Fibroblast of skin of scalp (primary cell): ENCODE measurements at places on chromosomes 16 and 17.

- DNase-seq, result no peak
Measured at GRCh38 chr17:80485846-80486245, 9.4 kb upstream of the NPTX1 start.

DNA sequence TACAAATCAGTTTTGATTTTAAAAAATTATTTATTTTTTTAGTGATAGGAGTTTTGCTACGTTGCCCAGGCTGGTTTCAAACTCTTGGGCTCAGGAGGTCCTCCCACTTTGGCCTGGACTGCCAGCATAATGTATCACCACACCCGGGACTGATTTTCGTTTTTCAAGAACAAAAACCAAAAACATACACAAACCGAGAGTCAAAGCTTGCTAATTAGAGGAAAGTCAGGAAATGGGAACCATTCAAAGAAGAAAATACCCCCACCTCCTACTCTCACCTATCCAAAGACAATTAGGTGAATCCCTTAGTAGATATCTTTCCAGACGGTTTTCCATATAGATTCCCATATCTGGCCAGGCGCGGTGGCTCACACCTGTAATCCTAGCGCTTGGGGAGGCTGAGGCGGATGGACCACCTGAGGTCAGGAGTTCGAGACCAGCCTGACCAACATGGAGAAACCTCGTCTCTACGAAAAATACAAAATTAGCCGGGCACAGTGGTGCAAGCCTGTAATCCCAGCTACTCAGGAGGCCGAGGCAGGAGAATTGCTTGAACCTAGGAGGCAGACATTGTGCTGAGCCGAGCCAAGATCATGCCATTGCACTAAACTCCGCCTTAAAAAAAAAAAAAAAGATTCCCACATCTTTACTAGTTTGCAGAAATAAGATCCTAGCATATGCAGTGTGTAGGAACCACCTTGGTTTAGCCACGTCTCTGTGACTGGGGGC lies 883 bp upstream of the SPN start:
- no peak for DNase-seq

DNA sequence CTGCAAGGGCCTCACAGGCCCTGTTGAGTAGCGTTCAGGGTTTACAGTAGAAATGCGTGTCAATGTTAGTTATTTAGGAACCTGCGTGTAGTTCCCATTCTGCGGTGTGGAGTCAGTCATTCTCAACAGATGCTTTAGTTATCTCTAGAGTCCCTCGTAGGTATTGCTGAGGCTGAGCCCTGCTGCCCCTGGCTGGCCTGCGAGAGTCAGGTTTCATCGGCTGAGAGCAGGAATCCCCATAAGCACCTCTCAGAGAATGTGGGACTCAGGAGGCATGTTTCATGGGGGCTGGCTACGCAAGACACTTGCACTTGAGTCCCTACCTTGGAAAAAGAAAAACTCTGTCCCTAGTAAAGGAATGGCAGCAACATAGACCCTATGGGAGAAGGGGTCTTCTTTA lies 347.5 kb upstream of the ASIC2 start:
- DNase-seq, result no peak

DNA sequence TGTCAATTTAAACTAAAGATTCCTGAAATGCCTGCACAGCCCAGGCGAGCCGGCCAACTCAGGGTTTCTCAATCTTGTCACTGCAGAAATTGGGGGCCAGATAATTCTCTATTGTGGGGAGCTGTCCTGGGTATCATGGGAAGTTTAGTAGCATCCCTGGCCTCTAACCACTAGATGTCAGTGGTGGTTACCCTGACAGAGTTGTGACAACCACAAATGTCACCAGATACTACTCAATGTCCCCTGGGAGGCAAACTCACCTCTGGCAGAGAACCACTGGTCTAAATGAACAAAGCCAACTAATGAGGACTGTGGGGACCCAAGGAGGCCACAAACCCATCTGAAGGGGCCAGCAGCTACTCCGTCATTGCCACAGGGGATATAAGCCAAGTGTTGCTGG lies 90.9 kb downstream of the MYH11 start:
- DNase-seq, result peak; percentile 69

GRCh38 chr16:80015566-80015965 lies 415.0 kb upstream of the MAF start:
- peak; percentile 48 for DNase-seq

- peak; percentile 52 for DNase-seq
Measured at GRCh38 chr16:57277586-57277985, 6.9 kb downstream of the PLLP start.

DNA sequence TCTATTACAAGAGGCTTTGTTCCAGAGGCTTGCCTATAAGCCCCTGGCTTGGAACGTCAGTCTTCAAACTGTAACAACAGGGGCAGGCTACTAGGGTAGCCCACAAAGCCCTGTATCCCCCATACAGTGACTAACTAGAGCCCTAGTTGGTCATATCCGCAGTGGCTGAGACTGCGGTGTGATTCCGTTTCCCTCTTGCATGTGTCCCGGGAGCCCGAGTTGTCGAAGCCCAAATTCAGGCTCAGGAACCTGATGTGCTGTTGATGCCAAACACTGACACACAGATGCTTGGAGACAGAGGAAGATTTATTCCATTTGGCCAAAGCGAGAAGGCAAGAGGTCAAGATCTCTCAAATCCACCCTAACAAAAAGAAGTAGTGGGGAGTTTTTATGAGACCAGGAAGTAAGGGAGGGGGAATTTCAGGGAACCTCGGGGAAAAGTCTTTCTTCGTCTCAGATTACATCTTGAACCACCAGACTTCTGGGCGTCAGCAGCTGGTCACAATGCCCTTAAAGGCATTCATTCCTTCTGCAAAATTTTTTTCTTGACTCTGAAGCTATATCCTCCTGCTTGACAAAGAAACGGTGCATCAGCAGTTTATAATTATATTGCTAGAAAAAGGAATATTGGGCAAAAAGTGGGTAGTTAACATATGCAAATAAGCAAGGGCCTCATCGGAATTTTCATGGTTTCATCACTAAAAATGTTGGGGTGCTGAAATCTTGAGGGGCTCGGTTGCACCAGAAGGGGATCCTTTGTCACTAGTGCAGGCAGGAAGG lies 879 bp downstream of the SLFN5 start:
- DNase-seq, result peak; percentile 69

GRCh38 chr17:16001226-16001897 lies 1.7 kb downstream of the TTC19 start:
- DNase-seq, result no peak

DNA sequence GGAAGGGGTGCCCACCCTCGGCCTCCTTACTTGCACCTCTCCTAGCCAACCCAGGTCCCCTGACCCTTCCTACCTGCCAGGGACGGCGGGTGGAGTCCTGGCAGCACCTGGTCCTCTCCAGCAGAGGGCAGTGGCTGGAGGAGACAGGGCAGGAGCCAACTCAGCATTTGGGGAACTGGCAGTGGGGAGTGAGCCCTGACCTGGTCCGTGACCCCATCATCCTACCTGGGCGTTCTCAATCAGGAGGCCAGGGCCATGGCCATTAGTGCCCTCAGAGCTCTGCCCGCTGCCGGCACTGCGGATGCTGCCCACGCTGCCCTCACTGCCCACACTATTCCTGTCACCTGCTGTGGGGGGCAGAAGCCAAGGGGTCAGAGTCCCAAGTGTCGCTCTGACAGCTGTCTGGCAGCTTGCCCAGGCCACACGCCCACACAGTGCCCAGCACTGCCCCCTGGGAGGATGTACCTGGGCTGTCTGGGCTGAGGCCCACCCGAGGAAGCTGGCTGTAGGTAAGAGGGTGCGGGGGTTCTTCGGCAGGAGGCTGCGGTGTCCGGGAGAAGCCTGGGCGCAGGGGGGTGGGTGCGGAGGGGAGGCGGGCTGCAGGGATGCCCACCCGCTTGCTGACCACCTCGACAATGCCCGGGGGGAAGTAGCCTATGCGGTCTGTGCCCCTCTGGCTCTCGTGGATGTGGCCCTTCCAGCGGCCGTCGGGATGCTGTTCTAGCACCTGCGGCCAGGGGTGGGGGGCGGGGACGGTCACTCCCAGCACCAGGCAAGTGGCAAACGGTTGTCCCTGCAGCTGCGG lies 10.8 kb downstream of the CASKIN2 start:
- no peak for DNase-seq

GRCh38 chr16:85931596-85932402 lies 32.8 kb downstream of the IRF8 start:
- no peak for DNase-seq
